ENCODE measurements at places on chromosomes 6 and 20. TPM values are rescaled to one million over a fixed set of nuclear protein-coding genes. Genes with fewer than 3 reads are reported as not detected.

- DNase-seq: no peak
Measured at GRCh38 chr20:47765271-47765670, 20.0 kb downstream of the SULF2 start.

- DNase-seq: no peak
Measured at GRCh38 chr6:130775411-130776012, 51.7 kb upstream of the SMLR1 start.

Gene SMLR1
- not detected for total RNA-seq

Gene FAM83C
- total RNA-seq: not detected

Data from activated CD4-positive, alpha-beta T cell treated with anti-CD3 and anti-CD28 coated beads, Interleukin-2, amount 10 ng/mL, durations not matched to agents 7 days and 5 days (primary cell).